Motor neuron (in vitro differentiated cells): ENCODE measurements at places on chromosomes 12 and 14. TPM values are rescaled to one million over a fixed set of nuclear protein-coding genes. Genes with fewer than 3 reads are reported as not detected.

The SMIM41 gene
- total RNA-seq = not detected in 2 replicates

DNA sequence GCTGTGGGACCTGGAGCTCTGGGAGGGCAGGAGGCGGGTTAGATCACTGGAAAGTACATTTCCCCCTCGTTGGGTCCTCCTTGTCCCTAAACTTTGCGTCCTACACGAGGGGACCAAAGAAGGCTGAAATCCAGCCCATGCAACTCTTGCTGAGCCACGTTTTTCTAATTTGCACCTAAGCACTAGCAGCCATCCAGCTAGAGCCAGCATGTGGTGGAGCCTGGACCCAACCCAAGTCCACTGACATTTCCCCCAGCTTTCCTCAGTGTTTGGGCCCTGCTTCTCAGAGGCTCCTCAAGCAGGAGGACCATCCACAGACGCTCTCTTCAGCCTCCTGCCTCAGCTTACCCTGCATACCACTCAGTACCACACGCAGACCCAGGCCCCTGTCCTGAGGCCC lies 49.7 kb downstream of the TSPAN11 start:
- peak; percentile 24 for ATAC-seq

The DLGAP5 gene
- 48.5 and 49.1 TPM in 2 replicates for total RNA-seq

The KLHL33 gene
- 0.08 and 0.18 TPM in 2 replicates for total RNA-seq

- no peak for ATAC-seq
These were observed 21.9 kb downstream of the PPP2R5C start for GRCh38 chr14:101783260-101784016.

GRCh38 chr12:58919231-58920101 lies 838 bp downstream of the LRIG3 start:
- ATAC-seq = peak; percentile 15

- ATAC-seq = no peak
These were observed 13.6 kb downstream of the PDE6H start for GRCh38 chr12:14986449-14986848.

- ATAC-seq = no peak
These were observed 41.7 kb upstream of the RAP1B start for GRCh38 chr12:68568922-68569569.

DNA sequence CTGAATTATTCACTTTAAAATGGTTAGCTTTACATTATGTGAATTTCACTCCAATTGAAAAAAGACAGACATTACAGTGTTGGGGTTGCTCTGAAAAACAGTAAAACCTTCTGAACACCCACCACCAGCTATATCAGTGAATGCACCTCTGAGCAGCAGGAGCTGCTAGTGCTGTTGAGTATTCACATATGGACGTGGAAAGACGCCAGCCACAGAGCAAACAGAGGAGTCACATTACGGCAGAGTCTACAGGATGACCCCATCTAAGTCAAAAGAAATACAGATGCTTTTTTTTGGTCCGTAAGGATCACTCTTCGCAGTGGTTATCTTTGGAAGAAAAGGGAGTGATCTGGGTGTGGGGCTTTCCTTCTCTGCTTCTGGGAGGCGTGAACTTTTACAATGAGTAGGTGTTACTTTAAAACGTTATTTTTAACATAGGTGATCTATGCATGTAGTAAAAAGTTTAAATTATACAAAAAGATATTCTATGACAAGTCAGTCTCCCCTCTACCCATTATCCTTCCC lies 4.5 kb downstream of the HVCN1 start:
- no peak for ATAC-seq

The MGST1 gene
- 14.1 and 14.3 TPM in 2 replicates for total RNA-seq

GRCh38 chr12:54891717-54892478 lies 37.6 kb downstream of the MUCL1 start:
- no peak for ATAC-seq

- ATAC-seq = peak; percentile 91
These were observed 50.8 kb upstream of the ZFP36L1 start for GRCh38 chr14:68843471-68844209.

The KRT75 gene
- 0.34 and 0.66 TPM in 2 replicates for total RNA-seq

DNA sequence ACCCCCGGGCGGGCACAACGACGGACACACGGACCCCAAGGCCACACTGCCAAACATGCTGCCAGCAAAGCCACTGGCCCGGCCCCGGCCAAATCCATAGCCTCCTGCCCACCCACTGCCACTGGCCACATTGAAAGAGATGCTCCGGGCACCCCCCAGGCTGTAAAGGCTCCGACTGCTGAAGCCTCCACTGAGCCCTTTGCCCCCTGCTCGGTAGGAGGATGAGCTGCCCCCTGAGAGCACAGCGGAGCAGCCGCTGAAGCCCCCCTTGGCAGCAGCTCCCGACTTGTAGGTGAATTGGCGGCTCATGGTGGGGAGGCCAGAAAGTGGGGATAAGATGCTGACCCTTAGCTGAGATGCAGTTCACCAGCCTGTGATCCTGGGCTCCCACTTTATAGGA lies at the start of gene KRT73:
TSS of gene KRT73 (minus strand) at position 344 of the 400 bp plus-strand sequence. CDS start at position 309, 35 bp downstream.
- ATAC-seq = no peak

- no peak for ATAC-seq
These were observed 176.6 kb downstream of the TRHDE start for GRCh38 chr12:72448805-72449204.

- peak; percentile 52 for ATAC-seq
These were observed 24.6 kb upstream of the UBC start for GRCh38 chr12:124939079-124939420.

DNA sequence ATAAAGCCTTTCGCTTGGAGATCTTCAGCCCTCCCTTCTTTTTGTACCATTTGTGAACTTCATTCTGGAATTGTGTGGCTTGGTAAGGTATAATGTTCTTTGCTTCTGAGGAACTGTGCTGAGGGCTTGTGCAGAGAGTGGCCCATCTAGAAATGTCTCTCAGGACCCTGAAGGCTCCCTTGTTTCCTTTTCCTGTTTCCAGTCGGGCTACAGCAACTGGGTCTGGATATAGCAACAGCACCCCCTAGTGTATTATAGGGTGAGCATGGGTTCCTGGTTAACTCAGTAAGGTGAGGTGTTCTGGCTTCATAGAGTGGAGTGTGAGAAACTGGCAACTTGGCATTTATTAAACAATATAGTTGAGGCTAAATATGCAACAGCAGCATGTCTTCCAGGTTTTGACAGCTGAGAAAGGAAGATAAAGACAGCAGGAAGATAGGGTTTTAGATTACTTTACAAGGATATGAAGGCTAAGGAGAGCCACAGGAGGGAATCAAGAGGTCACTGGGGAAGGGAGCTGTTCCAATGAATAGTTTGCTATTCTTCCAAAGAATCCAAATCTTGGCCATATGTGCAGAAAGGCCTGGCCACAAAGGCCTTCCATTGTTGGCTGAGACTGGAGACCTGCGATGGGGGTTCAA lies 49.1 kb upstream of the RNU6-8 start:
- peak; percentile 74 for ATAC-seq

DNA sequence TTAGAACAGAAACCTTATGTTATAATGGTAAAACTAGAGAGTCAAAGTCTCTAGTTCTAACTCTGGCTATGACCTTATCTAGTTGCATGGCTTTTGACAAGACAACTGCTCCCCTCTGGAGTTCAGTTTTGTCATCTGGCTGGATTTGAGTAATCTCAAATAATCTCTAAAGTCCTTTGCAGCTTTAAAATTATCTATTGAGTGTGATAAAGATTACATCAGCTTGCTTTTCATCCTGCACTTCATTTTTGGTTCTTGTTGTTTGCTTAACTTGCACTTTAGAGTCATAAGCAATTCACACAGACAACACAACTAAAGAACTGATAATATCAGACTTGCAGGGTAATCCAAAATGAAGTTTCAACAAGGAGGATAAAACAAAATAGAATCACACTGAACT lies 2.3 kb downstream of the AKAP5 start:
- no peak for ATAC-seq
